ENCODE measurements at places on chromosomes 11 and 22. TPM values are rescaled to one million over a fixed set of nuclear protein-coding genes. Genes with fewer than 3 reads are reported as not detected.
A peak's percentile ranks its signal among the peaks of the same experiment; 100 is the strongest.

GRCh38 chr11:73194593-73194992 lies 23.5 kb upstream of the P2RY2 start:
- peak; percentile 84 for DNase-seq

DNA sequence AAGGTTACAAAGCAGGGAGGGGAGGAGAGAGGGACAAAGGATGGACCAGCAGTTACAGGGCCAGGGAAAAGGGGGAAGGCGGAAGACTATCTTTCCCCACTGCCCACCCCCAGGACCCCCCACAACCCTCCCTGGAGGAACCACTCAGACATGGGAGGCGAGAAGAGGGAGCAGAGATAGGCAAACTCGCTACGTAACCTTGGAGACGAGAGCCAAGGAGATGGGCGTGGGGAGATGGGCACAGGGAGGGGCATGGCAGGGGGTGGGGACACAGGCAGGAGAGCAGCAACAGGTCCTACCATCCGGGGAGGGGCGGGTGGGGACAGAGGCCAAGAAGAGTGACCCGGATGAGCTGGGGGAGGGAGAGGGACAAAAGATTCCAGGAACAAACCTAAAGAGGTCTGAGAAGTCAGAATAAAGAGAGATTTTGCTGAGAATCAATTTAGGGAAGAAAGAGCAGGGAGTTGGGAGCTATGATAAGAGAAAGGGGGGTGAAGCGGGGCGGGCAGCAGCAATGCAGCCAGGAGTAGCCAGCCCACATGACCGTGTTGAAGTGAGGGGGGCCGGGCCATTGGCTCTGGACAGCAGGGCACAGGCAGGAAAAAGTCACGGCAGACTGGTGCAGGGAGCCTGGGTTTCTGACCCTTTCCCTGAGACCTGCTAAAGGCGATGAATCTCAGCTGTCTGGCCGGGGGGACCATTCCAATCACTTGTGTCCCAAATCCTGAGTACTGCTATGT lies 128.4 kb downstream of the BUD13 start:
- DNase-seq: no peak

- DNase-seq: no peak
Measured at GRCh38 chr11:64253481-64253880, 2.2 kb downstream of the PLCB3 start.

- DNase-seq: no peak
Measured at GRCh38 chr11:2265854-2266585, 4.4 kb downstream of the ASCL2 start.

DNA sequence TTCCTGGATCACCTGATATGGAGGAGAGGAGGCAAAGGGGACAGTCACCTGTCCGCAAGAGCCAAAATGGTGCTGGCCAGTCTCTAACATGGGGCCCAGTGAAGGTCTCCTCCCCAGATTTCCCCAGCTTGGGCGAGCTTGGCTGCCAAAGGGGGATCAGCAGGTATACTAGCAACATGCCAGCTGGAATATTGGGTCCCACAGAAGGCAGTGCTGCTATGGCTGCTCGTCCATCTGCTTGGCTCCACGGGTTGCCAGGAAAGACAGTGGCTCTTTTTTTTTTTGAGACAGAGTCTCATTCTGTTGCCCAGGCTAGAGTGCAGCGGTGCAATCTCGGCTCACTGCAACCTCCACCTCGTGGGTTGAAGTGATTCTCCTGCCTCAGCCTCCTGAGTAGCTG lies 12.7 kb upstream of the KAT5 start:
- DNase-seq: no peak

DNA sequence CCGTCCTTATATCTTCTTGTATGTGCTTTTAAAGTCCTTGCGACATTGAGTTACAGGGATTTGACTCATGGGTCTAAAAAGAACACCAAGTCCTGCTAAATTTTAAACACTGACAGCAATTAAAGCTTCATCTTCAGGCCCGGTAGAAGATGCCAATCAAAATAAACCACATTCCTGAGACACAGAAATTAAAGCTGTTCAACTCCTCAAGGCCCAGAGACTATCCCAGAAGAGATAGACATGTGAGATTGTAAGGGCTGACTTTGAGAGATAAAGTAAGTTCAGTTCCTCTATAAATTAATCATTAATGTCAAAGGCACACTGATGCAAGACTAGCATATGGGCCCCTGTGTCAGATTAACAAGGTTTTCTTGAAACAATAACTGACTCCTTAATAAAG lies 49.8 kb downstream of the OSBPL5 start:
- DNase-seq: no peak

GRCh38 chr22:27668828-27669797 lies 132.4 kb downstream of the MN1 start:
- DNase-seq: peak; percentile 58

- DNase-seq: peak; percentile 3
Measured at GRCh38 chr11:128310676-128311445, 276.5 kb downstream of the ETS1 start.

DNA sequence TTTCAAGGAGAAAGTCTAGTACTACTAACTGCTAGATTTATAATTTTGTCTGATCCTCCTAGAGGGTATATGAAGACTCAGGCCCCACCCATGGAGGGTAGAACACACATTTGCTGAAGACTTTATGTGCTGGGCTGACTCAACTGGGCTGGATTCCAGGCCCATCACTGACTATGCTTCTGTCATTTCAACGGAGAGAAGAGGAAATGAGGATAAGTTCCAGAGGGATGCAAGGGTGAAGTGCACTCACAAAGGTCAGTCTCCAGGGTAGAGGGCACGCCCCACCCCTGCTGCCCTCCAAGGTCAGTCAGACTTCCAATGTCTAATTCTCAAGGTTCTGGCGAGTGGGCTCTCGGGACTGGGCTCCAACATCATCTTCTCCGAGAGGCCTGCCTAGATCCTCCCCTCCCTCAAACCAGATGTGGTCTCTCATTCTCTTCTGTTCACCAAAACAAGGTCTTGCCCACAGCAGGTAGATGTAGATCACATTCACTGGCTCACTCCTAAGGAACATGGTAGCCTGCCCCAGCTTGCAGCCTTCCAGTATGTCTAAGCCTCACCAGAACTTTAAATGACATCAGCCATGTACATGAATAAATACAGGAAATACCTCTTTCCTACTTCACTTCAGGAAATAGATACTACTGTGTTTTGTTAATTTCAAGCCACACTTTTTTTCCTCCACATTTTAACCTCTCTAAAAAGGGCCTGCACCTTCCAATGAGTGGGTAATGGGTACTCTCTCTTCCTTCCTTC lies 7.3 kb upstream of the C11orf86 start:
- DNase-seq: peak; percentile 96

DNA sequence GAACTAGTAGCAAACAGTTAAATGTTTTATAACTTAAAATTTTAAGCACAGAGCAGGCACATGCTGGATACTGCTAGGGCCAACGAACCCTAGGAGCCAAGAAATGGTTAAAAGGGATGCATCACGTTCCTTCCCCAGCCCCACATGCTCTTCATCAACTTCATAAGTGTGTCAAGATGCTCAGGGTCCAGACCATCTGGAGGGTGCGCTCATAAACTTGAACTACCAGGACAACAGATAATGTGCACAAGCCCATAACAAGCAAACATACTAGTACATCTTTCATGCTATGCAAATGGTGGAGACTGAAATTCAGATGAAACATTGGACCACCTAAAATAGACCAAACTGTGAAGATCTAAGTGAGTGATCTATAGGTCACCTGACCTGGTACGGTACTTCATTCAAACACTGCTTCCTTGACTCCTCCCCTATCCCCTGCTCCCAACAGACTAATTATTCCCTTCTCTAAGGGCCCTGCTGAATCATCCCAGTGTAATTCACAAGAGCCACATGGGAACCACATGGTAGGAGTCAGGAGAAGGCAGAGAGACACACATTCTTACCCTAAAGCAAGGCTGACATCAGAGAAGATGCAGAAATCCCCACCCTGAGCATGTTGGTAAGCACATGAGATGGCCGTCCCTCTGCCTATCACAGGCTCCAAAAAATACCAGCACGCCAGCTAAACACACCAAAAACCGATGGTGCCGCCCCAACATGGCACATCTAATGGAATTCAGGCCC lies 83.9 kb downstream of the ETS1 start:
- peak; percentile 83 for DNase-seq

DNA sequence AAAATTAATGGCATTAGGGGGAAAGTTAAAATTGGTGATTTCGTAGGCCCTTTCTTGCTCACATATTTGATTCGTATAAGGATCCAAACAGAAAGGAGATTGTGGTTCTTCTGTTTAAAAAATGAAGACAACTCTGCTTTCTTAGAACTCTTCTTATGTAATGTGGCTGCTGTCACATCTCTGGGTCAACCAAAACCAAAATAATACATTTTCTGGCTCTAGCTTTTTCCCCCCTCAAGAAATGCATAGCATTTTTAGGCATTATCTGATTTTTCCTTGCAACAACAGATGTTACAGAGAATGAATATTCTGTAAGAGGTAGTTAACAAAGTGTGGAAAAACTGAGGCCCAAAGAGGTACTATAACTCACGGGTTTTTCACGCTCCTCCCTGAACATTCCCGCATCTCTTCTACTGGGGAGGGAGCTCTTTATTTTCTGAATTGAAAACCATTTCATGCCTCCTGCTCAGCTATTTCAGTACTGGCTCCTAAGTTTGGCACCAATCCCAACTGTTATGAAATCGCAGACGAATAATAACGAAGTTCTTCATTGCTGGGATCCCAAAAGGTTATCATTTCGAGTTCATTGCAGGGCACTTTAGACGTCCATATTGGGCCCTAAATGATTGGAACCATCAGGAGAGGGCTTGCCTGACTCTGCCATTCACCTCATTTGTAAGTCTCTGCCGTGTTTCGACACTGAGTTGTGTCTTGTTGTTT lies 17.1 kb downstream of the GRAP2 start:
- DNase-seq: peak; percentile 40

Gene RAG2
- total RNA-seq: not detected

Gene TP53AIP1
- 4.6 TPM for total RNA-seq

Measured in bronchial epithelial cell (primary cell).